Fibroblast of skin of scalp (primary cell): ENCODE measurements at places on chromosomes 2 and 18.

GRCh38 chr2:215136669-215137328 lies 1.6 kb downstream of the ABCA12 start:
- DNase-seq = peak; percentile 3

DNA sequence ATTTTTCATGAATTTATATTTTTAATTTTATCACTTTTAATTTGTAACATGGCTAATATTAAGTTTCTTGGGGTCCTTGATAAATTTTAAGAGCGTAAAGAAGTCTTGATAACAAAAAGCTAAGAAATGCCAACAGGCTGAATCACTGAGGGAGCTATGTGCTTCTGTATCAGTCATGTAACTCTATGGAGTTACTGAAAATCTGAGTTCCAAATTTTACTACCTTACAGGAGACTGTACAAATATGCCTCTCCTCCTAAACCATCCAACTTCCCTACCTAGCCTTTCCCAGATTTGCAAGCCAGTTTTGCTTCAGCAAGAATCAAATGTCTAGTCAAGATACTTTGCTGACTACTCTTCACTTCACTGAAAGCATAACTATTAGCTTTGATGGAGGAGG lies 35.7 kb downstream of the FEZ2 start:
- DNase-seq = peak; percentile 54

GRCh38 chr2:187541086-187542085 lies 12.8 kb downstream of the TFPI start:
- peak; percentile 83 for DNase-seq

DNA sequence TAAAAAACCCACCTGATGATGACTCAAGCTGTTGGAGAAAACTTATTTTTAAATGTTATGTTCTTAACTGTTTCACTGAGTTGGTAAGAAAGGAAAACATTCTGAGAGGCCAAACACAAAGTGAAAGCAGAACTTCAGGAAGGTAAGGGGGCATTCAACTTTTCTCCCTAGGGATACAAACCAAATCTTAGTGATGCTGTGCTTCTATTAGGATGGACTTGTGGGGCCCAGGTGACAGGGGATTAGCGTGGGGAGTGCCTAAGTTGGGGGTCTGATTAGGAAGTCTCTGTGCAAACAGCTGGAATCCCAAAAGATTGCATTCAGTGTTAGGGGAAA lies 18.5 kb downstream of the PDCL3 start:
- no peak for DNase-seq

DNA sequence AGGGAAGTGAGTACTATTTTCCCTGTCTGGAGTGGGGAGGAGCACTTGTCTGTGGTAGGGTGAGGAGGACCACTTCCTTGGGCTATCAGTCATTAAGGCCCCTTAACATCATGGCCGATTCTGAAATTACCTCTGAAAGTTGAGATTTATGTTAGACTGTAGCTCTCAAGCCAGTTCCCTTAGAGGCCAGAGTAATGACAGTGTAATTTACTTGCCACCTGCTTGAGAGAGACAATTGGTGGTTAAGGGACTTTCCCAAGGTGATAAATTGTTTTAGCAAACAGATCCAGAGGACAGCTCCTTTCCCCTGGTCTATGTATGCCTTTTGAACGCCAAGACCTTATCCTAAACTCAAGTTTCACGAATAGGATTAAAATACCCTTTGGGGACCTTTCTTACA lies 56.1 kb downstream of the NEDD4L start:
- no peak for DNase-seq

DNA sequence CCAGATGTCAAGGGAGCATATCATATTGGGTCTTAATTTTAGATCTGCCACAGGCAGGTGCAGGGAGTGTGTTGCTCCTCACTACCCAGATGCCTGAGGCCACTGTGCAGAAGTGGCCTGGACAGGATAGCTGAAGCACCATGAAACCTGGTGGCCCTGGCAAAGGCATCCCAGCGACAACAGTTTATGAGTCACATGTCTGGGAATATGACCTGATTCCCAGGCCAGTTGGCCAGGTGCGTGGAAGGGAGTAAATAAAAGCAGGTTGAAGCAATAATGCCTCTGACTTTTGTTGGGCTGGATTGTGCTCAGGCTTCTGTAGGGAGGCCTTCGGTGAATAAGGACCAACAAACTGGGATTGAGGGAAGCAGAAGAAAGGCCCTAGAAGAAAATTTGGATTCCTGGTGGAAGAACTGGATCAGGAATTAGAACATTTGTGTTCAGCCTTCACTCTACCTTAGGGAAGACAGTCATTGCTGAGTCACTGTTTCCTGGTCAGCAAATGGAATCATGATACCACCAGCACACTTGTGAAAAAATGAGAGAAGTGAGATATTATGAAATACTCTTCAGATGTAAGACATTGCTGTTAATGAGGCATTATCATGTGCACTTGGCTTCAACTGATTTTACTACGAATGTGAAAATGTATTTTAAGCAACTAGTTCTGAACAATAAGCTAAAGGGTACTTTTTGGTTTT lies 78.4 kb upstream of the ZNF516 start:
- DNase-seq = peak; percentile 39

DNA sequence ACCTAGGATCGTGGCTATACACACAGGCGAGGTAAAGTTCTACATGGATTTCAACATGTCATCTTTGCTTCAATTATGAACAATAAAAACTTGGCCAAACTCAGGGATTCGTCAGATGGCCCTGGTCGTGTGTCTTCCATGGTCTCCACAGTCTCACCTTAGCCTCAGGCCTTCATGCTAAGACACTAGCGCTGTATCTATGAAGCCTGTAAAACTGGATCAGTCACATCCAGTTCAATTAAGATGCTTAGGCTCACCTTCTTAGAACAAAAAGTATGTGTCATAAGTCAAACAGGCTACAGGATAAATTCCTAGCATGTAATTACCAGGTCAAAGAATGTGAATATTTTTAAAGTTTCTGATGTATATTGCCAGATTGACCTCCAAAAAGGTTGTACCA lies 113.7 kb upstream of the NRP2 start:
- DNase-seq = no peak

DNA sequence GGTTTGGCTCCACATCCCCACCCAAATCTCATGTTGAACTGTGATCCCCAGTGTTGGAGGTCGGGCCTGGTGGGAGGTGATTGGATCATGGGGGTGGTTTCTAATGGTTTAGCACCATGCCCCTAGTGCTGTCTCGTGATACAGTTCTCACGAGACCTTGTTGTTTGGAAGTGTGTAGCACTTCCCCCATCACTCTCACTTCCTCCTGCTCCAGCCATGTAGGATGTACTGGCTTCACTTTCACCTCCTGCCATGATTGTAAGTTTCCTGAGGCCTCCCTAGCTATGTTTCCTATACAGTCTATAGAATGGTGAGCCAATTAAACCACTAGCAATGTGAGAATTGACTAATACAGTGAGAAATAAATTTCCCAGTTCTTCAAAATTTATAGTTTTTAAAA lies 325.9 kb downstream of the FSIP2 start:
- no peak for DNase-seq

DNA sequence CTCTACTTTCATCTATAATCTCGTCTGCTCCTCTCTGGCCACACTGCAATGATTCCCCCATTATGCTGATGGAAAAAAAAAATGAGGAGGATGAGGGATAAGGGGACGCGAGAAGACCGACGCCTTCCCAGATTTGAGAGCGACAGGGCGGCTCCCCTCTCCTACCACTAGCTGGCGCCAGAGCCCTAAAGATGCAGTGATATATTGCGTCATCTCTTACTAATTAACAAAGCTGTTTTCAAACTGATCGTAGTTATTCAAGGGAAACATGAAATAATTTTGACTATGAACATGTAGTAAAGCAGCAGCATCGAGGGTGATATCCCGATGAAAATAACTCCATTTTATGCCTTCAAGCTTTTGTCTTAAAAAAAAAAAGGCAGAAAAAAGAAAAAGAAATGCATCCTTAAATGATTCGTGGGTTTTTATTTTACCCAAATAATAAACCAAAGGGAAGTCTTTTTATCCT lies 48.0 kb upstream of the HNRNPA3 start:
- peak; percentile 85 for DNase-seq

- DNase-seq = no peak
Observed at GRCh38 chr2:205996161-205996560, 89.8 kb downstream of the INO80D start.

DNA sequence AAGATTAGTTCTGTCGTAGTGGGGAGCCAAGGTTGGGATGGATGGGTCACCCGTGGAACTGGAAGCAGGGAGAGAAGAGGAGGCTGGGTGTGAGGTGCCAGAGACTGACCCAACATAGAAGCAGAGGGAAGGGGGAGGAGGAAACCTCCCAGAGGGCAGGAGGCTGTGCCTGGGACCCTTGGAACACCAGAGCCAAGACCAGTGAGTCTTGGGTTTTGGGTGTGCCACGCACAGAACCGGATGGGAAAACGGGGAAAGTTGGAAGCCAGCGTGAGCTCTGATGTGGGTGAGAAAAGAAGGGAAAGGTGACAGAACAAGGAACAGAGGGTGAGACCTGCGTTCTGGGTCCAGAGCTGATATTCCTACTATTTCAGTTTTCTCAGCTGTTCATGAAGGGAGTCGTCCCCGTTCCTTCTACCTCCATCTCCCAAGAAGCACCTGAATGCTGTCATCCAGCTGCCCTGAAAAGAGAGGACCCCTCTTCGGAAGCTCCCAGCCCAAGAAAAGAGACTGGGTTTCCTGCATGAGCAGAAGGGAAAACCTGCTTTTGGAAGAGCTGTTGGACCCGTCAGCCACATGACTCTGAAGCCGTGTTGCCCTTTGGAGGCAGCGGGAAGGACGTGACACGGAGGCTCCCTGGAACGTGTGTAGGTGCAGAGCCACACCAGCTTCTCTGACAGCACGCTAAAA lies 250.1 kb downstream of the NDUFA10 start:
- DNase-seq = no peak

- DNase-seq = peak; percentile 23
Observed at GRCh38 chr18:28124131-28125029, 52.5 kb downstream of the CDH2 start.

GRCh38 chr2:74314107-74314506 lies 29.1 kb downstream of the SLC4A5 start:
- no peak for DNase-seq

GRCh38 chr18:13246591-13246990 lies 28.0 kb downstream of the LDLRAD4 start:
- no peak for DNase-seq

GRCh38 chr2:23492921-23493320 lies 107.9 kb downstream of the KLHL29 start:
- DNase-seq = no peak

DNA sequence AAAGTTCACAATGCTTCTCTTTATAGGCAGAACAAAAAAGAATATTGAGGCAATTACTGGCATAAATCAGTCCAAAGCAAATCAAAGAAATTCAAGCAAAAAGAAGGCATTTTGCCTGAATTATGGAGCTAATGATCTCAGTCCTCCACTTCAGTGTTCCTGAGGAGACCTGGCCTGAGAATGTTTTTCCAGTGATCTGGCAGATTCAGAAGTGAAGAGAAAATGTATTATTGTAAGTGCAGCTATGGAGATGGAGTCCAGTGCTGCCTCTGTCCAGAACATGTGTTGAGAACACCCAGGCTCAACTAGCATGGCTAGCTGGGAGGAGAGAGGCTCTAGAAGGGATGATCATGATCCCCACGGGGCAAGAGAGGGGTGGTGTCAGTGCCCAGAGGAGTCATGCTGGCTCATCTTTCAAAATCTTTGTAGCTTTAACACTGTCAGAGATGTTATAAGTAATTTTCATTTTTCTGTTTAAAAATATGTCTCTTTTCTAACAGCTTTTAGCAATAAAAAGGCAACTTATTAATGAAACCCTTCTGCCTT lies 367.0 kb upstream of the RAB12 start:
- DNase-seq = no peak

GRCh38 chr18:51448949-51449348 lies 251.5 kb upstream of the MEX3C start:
- DNase-seq = no peak

- no peak for DNase-seq
Observed at GRCh38 chr2:96359310-96359709, 23.7 kb downstream of the NCAPH start.
